ENCODE measurements at places on chromosomes 5 and 9.
A peak's percentile ranks its signal among the peaks of the same experiment; 100 is the strongest.

DNA sequence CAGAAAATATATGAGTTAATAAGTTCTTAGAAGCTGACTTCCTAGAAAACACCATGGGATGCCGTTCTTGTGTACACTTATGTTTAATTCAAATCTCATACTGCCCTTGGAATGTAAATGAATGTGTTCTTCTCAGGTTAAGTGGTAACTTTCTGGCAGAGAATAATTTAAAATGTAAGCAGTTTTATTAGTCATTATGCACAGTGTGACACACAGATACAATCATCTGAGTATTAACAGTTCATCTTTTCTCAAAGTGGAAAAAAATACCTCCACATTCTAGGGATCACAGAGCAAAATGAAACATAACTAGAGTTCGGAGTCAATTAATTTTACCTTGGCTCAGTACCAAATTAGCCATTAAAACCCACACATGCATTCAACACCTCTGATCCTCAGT lies 508.1 kb downstream of the CDH9 start:
- DNase-seq, result no peak

- no peak for DNase-seq
Observed at GRCh38 chr5:98321361-98321760, 452.1 kb upstream of the RGMB start.

GRCh38 chr5:97452646-97453045 lies 269.6 kb upstream of the RIOK2 start:
- DNase-seq, result no peak

- DNase-seq, result no peak
Observed at GRCh38 chr9:136599811-136600660, 54.2 kb upstream of the NOTCH1 start.

DNA sequence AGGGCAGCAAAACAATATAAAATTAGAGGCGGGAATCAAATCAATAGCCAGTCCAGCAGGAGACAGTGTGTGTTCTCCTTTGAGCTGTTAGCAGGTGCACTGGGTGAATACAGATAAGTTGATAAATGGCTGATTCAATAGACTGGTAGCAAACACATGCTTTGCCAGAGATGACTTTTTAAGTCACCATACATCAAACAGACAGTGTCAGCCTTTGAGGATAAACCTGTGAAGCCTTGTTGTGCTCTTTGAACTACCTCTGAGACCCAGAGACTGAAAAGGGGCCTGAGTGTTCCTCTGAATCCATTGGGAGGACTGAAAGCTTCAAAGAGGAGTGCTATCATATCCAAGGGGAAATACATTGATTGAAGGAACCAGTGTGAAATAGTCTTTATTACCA lies 301.9 kb downstream of the RASEF start:
- DNase-seq, result no peak

DNA sequence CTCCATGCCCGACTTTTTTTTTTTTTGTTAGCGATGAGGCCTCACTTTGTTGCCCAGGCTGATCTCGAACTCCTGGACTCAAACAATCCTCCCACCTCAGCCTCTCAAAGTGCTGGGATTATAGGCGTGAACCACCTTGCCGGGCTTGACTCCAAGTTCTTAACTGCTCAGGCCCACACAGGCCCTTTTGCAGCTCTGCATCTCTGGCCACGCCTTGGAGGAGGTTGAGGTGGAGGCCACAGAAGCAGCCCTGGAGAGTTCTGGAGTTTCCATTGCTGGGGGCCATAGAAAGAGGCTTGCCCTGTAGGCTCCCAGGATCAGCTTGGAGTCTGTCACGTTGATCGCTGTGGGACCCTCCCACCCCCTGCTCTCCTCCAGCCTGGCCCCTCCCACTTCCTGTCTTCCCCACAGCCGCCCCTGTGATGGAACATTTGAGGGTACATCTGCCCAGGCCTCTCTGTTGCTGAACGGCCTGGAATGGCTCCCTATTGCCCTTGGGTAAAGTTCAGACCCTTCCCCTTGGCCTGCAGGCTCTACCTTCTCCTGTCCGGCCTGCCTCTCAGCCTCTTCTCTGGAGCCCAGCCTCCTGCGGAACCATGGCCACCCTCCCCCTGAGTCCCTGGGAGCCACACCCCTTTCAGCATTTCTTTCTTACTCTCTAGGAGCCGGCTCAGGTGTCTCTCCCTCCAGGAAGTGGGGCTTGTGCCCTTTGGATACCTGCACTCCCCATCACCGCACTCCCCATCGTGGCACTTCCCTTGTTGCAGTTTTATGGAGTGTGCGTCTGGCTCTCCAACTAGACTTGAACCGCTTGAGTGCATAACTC lies 30.4 kb upstream of the IER5L start:
- peak; percentile 92 for DNase-seq

DNA sequence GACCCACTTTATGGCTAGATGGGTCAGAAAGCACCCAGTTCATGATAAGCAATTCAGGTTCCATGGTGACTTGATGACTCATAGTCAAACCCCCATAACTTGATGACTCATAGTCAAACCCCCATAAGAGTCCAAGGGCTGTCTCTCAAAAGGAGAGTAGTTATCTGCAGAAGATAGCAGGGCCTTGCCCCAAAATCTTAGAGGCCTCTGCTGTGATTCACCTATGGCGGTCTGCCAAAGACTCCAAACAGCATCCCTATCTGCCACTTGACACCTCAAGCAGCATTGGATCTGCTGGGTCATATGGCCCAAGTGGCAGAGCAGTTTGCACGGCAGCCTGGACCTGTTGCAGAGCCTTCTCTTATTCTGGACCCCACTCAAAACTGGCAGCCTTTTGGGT lies 395.2 kb upstream of the KIF2A start:
- DNase-seq, result peak; percentile 37

GRCh38 chr5:66582499-66583165 lies 13.6 kb upstream of the MAST4 start:
- DNase-seq, result no peak

- peak; percentile 58 for DNase-seq
Observed at GRCh38 chr5:36301858-36302603, at the start of gene RANBP3L. Gene RANBP3L (minus strand): TSS chr5:36301902. CDS start chr5:36301416, 486 bp downstream.
